ENCODE measurements at places on chromosomes 7 and 10. TPM values are rescaled to one million over a fixed set of nuclear protein-coding genes. Genes with fewer than 3 reads are reported as not detected.

- no peak for DNase-seq
These were observed 130.6 kb upstream of the NPVF start for GRCh38 chr7:25358926-25359325.

- DNase-seq, result no peak
These were observed 540.2 kb downstream of the GATA3 start for GRCh38 chr10:8594711-8595110.

Gene ABLIM1
- total RNA-seq, result 730 TPM

GRCh38 chr10:129631006-129631405, 164.0 kb downstream of the MGMT start:
- DNase-seq, result no peak

GRCh38 chr10:123974406-123974805, 82.8 kb upstream of the CPXM2 start:
- DNase-seq, result no peak

Gene GDF10
- 0.27 TPM for total RNA-seq

Gene TFR2
- 0.22 TPM for total RNA-seq
